Stimulated activated CD8-positive, alpha-beta memory T cell treated with anti-CD3 and anti-CD28 coated beads, Interleukin-2, amount 100 ng/mL, for 1 hour (primary cell): ENCODE measurements at places on chromosomes 1 and 21.
A peak's percentile ranks its signal among the peaks of the same experiment; 100 is the strongest.

GRCh38 chr21:38350684-38351083, 93.9 kb downstream of the KCNJ15 start:
- DNase-seq: no peak

DNA sequence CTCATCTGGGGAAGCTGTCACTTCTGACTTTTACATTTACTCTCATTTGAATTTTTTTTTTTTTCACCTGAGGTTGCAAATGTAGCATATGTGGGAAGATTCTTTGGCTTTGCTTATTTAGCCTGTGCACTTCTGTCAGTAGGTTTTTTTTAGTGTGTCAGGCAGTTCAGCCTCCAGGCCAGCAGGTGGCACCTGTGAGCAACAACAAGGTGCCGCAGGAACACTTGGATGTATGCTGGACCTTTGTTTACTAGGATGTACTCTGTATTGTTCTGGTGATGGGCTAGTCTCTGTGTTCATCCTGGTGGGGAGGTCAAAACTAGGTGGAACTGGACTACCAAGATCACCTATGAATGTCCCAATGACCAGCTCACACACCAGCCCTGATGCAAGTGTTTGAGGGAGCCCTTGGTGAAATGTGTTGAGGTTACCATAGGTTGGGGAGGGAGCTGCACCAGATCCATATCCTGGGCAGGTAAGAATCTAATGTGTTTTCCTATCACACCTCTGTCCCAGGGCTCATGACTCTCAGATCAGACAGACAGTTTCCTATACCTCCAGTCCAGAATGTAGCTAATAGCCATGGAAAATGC, 618.2 kb downstream of the BRINP3 start:
- DNase-seq: no peak

- no peak for DNase-seq
These were observed 38.8 kb downstream of the TBX15 start for GRCh38 chr1:118949315-118949714.

DNA sequence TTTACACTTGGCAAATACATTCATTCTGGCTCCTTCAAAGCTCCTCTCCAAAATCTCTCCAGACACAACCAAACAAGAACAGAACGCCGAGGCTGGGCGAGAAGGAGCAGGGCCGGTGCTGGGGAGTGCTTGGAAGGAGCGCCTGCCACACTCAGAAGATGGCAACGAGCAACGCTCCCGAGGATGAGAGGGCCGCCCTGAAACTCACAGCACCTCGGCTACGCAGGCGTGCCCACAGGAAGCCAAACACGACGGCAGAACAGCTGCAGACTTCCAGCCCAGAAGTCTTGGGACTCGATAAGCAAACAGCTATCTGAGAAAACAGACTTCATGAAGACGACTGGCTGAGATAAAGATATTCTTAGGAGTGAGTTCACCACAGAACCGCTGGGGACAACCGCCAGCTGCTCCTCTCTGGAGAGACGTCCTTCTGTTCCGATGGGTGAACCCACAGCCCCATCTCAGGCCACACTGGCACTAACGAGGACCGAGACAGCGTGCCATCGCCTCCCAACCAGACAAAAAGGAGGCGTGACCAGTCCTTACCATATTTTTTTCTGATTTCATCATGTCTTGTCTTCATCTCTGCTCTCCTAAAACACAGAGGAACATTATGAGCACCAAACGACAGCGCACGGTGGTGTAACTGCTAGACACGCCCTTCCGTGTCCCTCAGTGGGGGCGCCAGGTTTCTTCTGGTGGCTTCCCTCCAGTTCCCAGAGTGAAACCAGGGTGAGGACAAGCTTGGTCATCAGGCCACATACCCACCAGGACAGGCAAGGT, 18.6 kb downstream of the PTTG1IP start:
- DNase-seq: no peak

DNA sequence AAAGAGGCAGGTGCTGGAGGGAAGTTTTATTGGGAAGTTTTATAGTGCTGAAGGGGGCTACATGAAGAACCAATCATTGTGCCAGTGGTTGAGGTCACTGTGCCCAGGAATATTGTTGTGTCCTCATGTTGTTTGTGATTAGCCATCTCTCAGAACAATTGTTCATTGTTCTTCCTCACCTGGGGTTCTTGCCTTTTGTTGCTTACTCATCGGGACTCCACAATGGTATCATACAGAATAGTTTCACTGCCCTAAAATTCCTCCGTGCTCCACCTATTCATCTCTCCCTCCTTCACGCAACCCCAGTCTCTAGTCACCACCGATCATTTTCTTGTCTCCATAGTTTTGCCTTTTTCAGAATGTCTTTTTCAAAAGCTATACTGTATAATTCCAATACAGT, 38.9 kb upstream of the CDC14A start:
- no peak for DNase-seq

DNA sequence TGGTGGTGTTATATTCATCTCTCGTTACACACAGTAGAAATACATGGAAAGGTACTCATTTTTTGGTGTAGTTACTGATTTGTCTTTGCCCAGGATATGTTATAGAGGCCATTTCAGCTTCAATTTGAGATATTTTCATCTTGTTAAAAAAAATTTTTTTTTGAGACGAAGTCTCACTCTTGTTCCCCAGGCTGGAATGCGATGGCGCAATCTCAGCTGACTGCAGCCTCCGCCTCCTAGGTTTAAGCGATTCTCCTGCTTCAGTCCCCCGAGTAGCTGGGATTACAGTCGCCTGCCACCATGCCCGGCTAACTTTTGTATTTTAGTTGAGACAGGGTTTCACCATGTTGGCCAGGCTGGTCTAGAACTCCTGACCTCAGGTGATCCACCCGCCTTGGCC, 19.0 kb downstream of the MORC3 start:
- DNase-seq: no peak

DNA sequence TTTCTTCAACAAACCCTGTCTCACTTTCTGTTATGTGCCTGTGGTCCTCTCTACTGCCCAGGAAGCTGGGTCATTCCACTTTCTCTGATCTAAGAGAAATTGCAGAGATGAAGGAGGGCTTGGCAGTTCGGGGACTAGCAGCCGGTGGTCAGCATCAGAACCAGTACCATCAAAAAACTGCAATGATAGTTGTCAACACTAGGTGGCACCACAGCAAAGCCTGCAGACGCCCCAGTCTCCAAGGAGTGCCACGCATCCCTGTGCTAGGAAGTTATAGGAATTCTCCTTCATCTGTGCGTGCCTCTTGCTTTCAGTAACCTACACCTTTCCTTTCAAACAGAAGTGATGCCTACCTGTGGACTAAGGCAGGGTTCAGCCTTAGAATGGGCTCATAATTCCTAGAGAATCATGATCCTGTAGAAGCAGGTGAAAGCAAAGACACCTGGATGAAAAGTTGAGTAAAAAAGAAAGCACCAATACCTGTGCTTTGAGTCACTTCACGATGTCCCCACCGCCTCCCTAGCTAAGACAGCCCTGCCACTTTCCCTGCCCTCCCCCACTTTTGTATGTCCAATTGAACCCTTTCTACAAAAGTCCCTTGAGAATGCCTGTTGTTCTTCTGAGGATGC, 129.2 kb downstream of the ADAMTS1 start:
- DNase-seq: no peak

DNA sequence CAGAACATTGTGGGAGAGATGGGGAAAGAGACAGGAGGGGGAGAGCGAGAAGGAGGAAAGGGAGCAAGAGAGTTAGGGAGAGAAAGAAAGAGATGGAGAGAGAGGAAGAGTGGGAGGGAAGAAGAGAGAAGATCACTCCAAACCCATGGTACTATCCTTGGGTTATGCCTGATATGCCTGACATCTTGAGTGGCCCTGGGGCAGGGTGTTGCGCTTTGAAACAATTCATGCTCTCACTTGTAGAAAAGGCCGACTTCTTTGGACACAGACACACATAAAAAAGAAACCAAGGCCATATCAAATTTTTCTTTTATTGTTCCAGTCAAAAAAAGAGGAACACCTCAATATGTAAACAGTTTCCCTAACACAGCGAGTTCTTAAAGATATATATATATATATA, 240.5 kb downstream of the DYRK1A start:
- no peak for DNase-seq

DNA sequence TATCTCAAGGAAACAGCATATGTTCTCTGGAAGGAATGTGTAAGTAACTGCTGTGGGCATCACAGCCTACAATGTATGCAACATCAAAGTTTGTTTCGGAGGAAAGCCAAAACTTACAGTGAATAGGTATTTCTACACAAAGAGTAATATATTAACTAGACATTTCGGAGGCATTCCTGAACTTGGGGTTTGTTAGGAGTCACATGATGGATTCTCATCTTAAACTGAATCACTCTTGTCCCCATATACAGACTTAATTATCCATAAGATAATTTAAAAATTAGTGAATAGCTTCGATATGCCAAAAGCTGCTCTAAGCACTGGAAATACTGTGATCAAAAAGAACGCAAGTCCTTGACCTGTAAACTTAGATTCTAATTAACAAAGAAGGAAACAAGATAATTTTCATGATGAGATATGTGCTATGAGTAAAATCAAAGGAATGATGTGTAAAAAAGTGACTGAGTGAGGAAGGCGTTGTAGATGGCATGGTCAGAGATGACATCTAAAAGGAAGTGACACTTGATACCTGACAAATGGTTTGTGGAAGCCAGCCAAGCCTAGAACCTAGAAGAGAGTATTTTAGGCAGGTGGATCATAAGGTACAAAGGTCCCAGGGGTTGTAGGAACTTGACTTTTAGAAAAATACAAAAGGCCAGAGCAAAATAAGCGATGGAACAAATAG, 273.1 kb downstream of the MRPL39 start:
- no peak for DNase-seq

- DNase-seq: no peak
These were observed 4.9 kb upstream of the COL6A2 start for GRCh38 chr21:46092811-46093667.

- DNase-seq: no peak
These were observed 9.8 kb upstream of the ZSWIM5 start for GRCh38 chr1:45216200-45216541.

DNA sequence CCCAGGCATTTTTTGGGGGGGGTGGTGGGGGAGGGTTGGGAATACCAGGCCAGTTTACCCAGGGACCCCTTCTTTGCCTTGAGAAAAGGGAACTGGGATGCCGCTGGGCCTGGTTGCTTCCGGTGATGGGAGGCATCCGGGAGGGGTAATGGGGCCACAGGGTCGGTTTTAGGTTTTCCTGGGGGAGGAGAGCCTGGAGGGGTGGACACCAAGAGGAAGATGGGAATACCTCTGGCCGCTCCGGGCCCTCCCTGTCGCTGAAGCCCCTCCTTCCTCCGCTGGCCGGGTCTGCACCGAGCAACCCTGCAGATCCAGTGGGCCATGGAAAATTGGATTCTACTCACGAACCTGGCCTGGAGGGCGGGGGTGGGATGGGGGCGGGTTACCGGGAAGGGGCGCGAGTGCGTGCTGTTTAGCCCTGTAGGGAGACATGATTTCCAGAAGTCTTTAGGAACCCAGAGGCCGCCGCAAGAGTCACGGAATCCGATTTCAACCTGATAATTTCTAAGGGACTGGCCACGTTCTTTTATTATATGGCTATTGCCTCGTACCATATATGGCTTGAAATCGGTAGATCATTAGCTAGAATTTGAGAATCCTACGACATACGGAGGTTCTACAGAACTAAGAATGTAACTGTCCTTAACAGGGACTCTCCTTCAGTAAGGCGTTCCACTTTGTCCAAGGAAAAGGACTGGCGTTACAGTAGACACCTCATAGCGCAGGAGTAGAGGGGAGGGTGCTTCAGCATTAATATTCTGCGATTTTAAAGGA, 749 bp downstream of the AKIRIN1 start:
- no peak for DNase-seq

- DNase-seq: no peak
These were observed 37.3 kb upstream of the KAZN start for GRCh38 chr1:14561014-14561693.

- DNase-seq: no peak
These were observed 46.8 kb upstream of the ZC3H11B start for GRCh38 chr1:219659684-219660083.

GRCh38 chr1:5509664-5510452, 482.4 kb downstream of the NPHP4 start:
- DNase-seq: peak; percentile 44

GRCh38 chr21:38753557-38753971, 52.2 kb upstream of the ETS2 start:
- no peak for DNase-seq

DNA sequence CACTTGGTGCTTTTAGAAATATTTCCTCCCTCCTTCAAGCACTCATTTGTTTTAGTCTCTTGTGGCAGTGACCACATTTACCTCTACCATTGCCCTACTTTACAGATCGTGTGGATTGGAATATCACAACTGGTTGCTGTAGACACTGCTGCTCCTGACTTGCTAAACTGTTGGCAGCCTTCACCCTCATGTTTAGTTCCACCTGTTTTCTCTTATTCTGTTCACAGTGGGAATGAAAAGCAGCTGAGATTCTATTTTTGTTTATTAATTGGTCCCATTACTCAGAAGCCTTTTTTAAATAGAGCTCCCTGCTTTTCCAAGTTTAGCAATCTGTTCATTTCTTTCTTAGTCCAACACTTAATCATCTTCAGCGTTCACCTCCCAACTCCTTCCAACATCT, 308.9 kb downstream of the RWDD3 start:
- no peak for DNase-seq

DNA sequence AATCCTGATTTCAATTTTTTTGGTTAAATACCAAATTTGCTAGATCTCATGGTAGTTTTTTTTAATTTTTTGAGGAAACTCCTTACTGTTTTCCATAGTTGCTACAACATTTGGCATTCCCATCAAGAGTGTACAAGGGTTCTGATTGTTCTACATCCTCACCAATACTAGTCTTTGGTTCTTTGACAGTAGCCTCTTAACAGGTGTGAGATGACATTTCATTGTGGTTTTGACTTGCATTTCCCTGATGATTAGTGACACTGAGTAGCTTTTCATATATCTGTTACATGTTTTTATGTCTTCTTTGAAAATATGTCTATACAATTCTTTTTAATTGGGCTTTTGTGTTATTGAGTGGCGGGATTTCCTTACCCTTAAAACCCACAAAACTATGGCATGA, 20.9 kb upstream of the RGS13 start:
- DNase-seq: no peak

DNA sequence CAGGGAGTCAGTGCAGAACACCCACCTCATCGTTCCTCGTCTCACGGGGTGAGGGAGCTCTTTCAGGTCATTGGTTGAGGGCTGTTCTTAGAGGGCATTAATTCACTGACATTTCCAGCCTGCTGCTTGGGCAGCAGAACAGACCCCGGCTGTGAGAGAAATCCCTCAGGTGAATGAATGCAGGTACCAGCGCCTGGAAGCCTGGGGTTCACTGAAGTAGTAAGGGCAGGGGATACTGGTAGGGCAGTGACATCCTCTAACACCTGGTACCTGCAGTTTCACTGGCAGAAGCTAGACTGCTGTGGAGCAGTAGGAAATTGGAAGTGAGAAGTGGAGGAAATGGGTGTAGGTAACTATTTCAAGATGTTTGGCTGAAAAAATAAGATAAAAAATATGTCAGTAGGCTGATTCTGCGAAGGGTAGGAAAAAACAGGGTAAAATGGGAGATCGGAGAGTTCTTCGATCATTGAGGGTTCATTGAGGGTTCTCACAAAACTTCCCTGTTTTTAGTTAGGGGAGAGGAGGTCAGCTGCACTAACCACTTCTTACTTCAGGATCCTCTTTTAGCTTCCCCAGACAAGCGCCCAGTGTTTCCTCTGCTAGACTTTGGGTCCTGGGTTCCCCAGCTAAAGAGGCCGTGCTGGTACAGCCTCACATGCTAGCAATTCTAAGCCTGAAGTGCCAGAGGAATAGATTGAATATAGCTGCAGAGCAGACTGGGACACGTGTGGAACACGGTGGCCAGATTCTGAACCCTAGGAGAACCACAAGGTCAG, 55.2 kb downstream of the RNF220 start:
- DNase-seq: no peak
